Upper lobe of right lung (tissue), 1 donor: ENCODE measurements at places on chromosomes 2 and 18. TPM values are rescaled to one million over a fixed set of nuclear protein-coding genes. Genes with fewer than 3 reads are reported as not detected.

DNA sequence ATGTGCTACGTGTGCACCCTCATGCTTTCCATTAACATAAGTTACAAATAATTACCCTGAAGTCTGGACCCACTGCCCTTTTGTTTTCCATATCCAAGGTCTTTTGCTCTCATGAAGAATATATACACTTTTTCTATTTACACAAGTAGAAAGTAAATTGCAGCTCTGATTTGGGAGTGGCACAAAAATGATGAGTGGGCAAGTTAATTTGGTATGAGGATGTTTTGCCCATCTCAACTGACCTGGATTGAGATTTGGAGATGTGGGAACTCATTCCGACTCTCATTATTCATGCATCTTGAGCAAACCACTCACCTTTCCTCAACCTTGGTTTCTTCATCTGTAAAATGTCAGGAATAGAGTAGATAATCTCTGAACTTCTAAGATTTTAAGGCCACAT lies 53.6 kb upstream of the TMEM17 start:
- H3K4me1 ChIP-seq = no peaks in the 10 kb centered on the region
- H3K27me3 ChIP-seq = no peaks in the 10 kb centered on the region
- no peak overlapping the region for H3K27ac ChIP-seq
- H3K4me3 ChIP-seq = no peak overlapping the region

DNA sequence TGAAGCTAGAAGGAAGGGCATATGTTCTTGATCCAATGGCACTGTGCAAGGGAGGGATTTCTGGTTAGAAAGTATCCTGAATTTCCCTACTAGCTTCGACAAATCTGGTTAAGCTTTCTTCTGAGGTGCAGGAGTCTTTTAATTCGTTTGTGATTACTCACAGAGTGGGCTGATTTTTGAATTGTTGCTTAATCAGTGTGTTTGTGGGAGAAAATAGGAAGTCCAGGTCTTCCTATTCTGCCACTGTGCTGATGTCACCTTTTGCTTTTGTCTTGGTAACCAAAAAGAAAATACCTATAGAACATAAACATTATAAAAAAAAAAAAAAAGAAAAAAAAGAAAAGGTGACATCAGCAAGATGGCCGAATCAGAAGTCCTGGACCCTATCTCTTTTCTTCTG lies 1008.6 kb downstream of the TSN start:
- H3K27me3 ChIP-seq = no peaks in the 10 kb centered on the region
- no peak for DNase-seq
- H3K4me1 ChIP-seq = no peaks in the 10 kb centered on the region

- no peaks in the 10 kb centered on the region for H3K36me3 ChIP-seq
- peaks cover 8% of the 10 kb centered on the region for H3K4me1 ChIP-seq
- DNase-seq = no peak
- no peak overlapping the region for H3K4me3 ChIP-seq
These were observed 4.8 kb upstream of the ASXL3 start for GRCh38 chr18:33573193-33573592.

NYAP2 gene
- total RNA-seq = 0.93 TPM

DNA sequence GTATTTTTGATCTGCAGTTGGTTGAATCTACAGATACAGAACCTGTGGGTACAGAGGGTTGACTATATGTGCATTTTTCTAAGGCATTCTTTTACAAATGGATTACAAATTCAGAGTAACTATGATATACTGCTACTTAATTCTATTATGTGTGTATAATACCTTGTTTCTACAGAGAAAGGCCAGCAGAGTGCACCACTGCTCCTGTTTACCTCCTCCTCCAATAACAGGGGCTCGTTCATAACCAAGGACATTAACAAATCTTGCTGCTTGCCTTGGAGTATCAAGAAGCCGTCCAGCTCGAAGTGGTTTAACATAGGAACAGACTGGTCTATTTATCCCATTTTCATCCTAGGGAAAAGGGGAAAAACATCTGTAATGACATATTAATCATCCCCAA lies 16.4 kb downstream of the CEP76 start:
- no peaks in the 10 kb centered on the region for H3K27me3 ChIP-seq
- no peak overlapping the region for H3K4me3 ChIP-seq
- DNase-seq = no peak

GRCh38 chr2:108629417-108629816 lies 89.9 kb upstream of the RANBP2 start:
- DNase-seq = no peak
- H3K4me1 ChIP-seq = peaks cover 74% of the 10 kb centered on the region
- H3K27me3 ChIP-seq = no peaks in the 10 kb centered on the region
- no peak overlapping the region for H3K4me3 ChIP-seq

DNA sequence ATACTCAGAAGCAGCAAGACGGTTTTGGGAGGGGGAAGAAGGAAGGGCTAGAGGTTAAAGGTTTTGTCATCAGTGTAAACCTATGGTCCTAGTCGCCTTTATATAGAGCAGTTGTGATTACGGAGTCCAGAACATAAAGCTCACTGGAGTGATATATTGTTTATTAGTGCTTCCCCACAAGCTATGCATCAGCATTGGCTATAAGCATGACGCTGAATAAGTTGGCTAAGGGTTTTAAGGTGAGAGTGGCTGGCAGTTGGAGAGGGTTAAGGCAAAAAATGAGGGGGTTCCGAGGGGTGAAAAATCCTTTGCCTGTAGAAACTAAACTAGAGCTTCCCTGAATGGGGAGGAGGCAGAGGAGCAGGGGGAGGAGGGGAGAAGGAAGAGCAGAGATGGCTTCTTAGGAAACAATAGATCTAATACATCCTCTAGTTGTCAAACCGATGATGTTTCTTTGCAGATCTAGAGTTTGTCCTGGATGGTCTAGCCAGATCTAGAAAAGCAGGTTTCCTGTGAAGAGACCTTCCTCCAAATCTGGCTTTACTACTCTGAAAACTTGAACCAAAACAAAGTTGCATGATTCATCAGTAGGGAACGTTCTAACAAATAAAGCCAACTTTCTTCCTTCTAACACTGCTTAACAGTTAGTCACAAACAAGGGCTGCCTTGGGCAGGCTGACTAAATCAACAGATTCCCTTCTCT lies 2.5 kb downstream of the KLF7 start:
- DNase-seq = no peak
- no peaks in the 10 kb centered on the region for H3K27me3 ChIP-seq
- no peaks in the 10 kb centered on the region for H3K36me3 ChIP-seq
- peaks cover 46% of the 10 kb centered on the region for H3K4me1 ChIP-seq
- peak overlapping the region; percentile 76 for H3K4me3 ChIP-seq

ASPRV1 gene
- total RNA-seq = 2.1 TPM

DNA sequence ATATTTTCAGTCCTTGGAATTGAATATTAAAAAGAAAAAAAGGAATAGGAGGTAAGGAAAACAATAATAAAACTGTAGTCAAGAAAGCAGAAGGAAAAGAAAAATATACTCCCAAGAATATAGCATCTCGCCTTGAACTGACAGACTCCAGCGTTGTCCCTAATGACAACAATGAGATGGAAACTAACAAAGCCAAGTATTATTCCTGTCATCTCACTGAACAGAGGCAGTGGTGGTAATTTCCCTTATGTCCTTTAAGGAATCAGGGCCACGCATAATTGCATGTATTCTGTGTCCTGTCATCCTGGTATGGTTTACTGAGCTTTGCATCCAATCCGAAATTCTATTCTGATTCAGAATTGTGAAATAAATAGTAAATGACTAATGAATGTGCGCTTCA lies 158.9 kb downstream of the LRRTM4 start:
- no peaks in the 10 kb centered on the region for H3K27me3 ChIP-seq
- no peak overlapping the region for H3K4me3 ChIP-seq
- no peaks in the 10 kb centered on the region for H3K4me1 ChIP-seq
- no peak for DNase-seq
- no peak overlapping the region for H3K27ac ChIP-seq

- DNase-seq = no peak
- no peaks in the 10 kb centered on the region for H3K27me3 ChIP-seq
- no peaks in the 10 kb centered on the region for H3K36me3 ChIP-seq
- H3K4me1 ChIP-seq = no peaks in the 10 kb centered on the region
- H3K4me3 ChIP-seq = no peak overlapping the region
These were observed 589.2 kb downstream of the METTL4 start for GRCh38 chr18:1982056-1982455.

CCDC141 gene
- 25.7 TPM for total RNA-seq

DNA sequence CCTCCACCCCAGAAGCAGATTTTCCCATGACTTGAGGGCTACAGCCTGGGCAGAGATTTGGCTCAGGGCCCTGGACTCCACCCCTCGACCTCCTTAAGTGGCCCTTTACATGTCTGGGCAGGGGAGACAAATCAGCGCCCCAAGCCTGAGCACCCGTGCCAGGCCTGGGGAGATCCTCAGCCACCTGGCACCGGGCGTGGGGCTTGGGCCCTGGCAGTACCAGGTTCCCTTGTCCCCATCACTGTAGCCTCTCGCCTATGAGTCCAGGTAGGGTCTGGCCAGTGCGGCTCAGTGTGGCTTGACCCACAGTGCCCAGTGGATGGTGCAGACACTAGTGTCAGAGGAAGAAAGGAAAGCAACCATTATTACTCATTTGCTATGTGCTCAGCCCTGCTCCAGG lies 22.0 kb upstream of the DNMT3A start:
- DNase-seq = no peak
- no peak overlapping the region for H3K27ac ChIP-seq
- peaks cover 4% of the 10 kb centered on the region for H3K4me1 ChIP-seq
- no peaks in the 10 kb centered on the region for H3K27me3 ChIP-seq
- H3K4me3 ChIP-seq = no peak overlapping the region
- no peaks in the 10 kb centered on the region for H3K36me3 ChIP-seq

- DNase-seq = no peak
- no peak overlapping the region for H3K4me3 ChIP-seq
- no peaks in the 10 kb centered on the region for H3K27me3 ChIP-seq
- no peaks in the 10 kb centered on the region for H3K36me3 ChIP-seq
These were observed 156.7 kb downstream of the QPCT start for GRCh38 chr2:37501113-37501512.

DNA sequence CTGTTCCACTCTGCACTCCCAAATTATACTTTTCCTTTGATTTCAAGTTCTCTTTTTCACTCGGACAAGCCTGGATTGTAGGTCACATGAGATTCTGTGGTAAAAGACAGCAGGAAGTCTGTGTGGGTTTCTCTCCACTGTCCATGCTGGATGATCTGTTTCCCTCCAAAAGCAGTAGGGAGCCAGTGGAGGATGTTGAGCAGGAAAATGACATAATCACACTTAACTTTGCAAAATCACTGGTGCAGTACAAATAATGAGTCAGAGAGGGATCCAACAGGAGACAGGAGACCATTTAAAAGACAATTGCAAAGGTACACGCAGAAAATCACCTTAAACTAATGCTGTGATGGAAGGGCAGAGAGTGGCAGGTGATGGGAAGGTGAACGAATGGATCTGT lies 301.3 kb downstream of the ZNF407 start:
- DNase-seq = no peak
- no peak overlapping the region for H3K4me3 ChIP-seq
- no peaks in the 10 kb centered on the region for H3K27me3 ChIP-seq
- no peaks in the 10 kb centered on the region for H3K36me3 ChIP-seq

SAG gene
- not detected for total RNA-seq

TDRD15 gene
- total RNA-seq = not detected

DNA sequence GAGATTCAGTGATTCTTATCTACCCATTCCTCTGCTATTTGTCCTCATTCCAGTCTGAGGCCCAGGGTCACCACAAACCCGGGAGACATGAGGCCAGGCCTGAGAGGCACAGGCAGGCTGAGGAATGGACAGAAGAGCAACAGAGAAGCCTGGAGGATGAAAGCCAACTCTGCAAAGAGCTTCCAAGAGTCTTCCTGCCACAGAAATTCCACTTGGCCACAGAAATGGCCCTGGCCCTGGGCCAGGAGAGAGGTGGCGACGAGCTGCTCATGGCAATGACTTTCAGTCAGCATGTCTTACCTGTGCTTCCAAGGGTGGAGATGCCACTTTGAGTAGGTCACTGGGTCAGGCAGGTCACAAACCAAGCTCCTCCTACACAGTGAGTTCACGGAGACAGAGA lies 155.3 kb upstream of the PKDCC start:
- no peak for DNase-seq
- H3K27ac ChIP-seq = no peak overlapping the region
- H3K36me3 ChIP-seq = no peaks in the 10 kb centered on the region
- H3K4me3 ChIP-seq = no peak overlapping the region

DNA sequence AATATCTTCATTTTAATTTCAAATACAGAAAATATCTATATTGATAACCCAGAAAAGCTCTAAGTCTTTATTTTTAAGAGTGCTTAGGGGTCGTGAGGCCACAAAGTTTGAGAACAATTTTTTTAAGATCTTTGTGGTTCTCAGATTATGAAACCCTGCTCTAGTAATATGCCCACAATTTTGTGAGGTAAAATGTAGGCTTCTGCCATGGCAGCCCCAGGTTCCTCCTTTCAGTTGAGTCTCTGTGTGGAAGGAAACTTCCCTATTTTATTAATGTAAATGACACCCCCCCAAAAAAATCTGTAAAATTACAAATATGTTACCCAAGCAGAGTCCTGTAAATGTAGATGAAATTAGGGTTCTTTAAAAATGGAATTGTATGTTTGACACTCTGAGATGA lies 600.5 kb downstream of the SATB2 start:
- no peaks in the 10 kb centered on the region for H3K27me3 ChIP-seq
- no peak for DNase-seq
- no peaks in the 10 kb centered on the region for H3K36me3 ChIP-seq
- H3K4me1 ChIP-seq = no peaks in the 10 kb centered on the region
- no peak overlapping the region for H3K27ac ChIP-seq

DNA sequence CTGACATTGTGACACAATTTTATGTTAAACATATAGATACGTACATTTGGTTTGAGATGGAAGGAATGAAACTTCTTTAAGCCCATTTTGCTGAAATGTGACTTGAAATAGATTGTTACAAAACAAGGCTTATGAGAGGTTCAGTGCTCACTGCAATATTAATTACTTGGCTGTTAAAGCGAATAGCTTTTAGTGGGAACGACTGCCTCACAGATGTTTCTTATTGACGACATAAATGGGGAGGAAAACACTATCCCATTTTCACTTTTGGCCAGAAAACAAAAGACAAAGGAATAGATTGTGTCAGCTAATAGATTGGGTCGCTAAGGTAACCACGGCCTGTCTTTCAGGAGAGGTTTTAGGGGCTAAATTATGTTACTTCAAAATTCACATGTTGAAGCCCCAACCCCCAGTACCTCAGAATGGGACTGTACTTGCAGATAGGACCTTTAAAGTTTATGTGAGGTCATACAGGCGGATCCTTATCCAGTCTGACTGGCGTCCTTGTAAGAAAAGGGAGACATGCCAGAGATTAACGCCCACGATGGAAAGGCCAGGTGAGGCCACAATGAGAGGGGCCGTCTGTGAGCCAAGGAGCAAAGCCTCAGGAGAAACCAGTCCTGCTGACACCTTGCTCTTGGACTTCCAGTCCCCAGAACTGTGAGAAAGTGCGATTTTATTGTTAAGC lies 10.8 kb downstream of the INPP1 start:
- no peaks in the 10 kb centered on the region for H3K27me3 ChIP-seq
- no peaks in the 10 kb centered on the region for H3K36me3 ChIP-seq
- DNase-seq = no peak
- H3K27ac ChIP-seq = no peak overlapping the region
- H3K4me1 ChIP-seq = peaks cover 26% of the 10 kb centered on the region

KLHL41 gene
- total RNA-seq = 0.61 TPM

GRCh38 chr2:229775614-229776313 lies 61.4 kb upstream of the DNER start:
- H3K4me1 ChIP-seq = no peaks in the 10 kb centered on the region
- no peak overlapping the region for H3K27ac ChIP-seq
- no peak overlapping the region for H3K4me3 ChIP-seq
- H3K27me3 ChIP-seq = no peaks in the 10 kb centered on the region
